ENCODE measurements at places on chromosomes 16 and 17.
A peak's percentile ranks its signal among the peaks of the same experiment; 100 is the strongest.

DNA sequence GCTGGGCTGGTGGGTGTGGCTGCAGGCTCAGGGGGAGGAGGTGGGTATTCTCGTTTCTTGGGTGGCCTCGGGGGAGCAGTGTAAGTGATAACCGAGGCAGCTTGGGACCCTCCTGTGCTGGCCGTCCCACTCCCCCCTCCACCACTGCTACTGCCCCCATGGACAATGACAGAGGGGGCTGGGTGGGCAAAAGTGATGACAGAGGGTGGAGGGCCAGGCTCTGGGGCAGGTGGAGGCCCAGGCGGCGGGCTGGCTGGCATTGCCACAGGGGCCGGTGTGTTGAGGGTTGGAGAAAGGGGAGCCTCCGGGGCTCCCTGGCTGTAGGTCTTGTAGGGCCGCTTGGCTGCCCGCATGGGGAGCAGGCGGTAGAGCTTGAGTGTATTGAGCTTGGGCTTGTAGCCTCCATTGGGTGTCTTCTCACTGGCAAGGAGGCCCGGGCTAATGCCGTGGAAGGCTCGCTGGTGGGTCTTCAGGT, 16.0 kb downstream of the ZBTB4 start:
- DNase-seq = no peak

GRCh38 chr16:27112093-27112811, 45.5 kb downstream of the C16orf82 start:
- DNase-seq = no peak

DNA sequence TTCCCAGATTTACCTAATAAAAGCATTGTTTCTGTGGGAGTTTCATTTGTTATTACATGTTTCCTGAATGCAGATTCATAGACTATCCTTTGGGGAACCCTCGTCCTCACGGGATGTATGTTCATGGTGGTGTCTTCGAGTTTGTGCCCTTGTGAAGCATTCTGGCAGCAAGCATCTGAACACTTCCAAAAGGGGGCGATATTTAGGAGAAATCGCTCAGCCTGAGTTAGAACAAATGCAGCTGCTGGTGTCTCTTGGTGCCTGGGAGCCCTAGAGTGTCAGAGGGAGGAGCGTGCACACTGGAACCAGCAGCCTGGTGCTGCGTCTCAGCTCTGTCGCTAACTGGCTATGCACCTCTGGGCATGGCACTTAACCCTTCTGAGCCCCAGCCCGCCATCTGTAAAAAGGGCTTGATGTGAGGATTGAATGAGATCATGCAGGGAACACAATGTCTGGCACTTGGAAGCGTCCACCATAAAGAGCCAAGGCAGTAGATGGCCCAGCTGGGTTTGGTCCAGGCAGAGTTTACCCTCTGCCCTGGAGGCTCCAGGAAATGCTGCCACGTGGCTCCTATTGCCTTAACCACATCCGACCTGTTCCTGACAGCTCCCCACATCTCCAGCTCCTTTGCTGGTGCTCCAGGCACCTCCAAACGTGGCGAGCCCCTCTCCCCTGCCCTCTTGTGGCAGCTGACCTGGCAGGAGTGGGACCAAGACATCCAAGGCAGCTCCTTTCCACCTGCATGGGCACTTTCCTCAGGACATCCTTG, 25.0 kb upstream of the C16orf78 start:
- DNase-seq = no peak

DNA sequence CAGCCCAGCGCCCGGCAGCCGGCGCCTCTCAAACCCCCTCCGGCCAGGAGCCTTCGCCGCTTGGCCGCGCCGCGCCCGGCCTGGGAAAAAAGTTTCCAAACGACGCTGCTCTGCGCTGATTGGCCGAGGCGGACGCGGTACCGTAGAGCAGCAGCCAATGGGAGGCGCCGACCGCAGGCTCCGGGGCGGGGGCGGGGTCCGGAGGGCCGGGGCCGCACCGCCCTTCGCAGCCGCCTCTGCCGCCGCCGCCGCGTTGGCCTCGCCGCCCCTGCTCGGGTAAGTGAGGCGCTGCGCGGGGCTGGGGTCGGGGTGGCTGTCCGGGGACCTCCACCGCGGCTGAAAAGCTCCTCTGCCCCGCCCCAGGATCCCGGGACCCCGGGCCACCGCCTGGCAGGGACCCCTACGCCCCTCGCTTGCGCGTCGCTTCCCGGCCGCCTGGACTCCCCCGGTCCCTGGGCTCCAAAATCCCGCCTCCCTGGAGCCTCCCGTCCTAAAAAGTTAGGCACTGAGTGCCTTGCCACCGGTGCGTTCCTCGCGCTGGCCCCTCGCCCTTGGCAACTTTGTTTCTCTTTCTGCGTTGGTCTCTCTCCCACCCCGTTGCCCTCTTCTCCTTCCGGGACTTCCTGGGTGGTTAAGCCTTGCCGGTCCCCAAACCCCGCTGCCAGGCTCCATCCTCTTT, at the start of gene NDE1:
NDE1 (plus strand) TSS at position 227 of the 679 bp plus-strand sequence. CDS start 14,534 bp downstream, outside the sequence.
- peak; percentile 94 for DNase-seq

DNA sequence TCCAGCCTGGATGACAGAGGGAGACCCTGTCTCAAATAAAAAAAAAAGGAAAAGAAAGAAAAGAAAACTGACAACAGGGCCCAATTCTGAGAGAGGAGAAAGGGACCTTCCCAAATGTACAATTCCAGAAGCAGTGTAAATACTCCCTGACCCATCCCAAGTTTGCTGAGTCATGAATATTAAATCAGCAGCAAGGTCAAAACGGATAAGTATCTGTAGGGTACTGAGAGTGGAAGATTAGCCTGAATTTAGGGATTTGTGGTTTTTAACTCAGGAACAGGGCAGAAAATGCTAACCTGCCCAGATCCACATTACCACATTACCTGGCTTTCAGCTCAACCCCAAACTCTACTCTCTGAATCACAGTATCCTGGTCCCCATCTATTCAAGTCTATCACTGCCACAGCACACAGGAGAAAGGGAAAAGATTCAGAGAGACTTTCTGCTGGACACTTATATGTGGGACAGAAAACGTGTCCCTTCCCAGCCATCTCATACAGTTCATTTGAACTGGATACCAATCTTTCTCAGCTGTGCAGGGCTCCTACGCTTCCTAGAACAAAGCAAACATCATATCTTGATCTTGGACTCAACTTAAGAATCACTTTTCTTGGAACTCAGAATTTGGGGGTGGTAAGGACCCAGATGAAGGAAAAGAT, 2.9 kb downstream of the FXR2 start:
- no peak for DNase-seq

DNA sequence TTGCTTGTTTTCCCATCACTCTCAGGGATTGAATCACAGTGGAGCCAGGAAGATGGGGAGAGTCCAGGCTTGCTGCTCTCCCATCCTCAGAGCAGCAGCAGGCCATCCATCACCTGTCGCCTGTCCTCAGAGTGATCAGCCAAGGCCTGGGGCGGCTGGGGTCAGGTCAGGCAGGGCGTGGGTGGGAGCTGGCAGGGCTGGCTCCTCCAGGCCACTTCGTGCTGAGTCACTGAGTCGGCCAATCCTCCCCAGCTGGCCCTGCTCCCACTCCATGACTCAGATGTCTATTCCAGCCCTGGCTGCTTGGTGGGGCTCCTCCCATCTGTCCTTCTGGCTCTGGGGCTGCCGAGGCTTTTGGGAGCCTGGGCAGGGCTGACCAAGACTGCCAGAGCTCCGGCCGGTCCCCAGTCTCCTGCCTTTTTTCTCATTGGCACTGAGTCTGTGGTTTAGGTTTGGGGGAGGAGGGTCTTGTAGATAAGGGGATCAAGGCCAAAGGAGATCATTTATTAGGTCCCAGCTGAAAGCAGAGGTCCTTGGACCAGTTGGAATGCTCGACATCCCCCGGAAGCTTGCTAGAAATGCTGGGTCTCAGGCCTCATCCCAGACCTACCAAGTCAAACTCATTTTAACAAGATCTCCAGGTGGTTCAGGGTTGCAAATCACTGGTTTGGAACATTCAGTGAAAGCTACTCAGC, 72.7 kb downstream of the ABCC1 start:
- peak; percentile 99 for DNase-seq

DNA sequence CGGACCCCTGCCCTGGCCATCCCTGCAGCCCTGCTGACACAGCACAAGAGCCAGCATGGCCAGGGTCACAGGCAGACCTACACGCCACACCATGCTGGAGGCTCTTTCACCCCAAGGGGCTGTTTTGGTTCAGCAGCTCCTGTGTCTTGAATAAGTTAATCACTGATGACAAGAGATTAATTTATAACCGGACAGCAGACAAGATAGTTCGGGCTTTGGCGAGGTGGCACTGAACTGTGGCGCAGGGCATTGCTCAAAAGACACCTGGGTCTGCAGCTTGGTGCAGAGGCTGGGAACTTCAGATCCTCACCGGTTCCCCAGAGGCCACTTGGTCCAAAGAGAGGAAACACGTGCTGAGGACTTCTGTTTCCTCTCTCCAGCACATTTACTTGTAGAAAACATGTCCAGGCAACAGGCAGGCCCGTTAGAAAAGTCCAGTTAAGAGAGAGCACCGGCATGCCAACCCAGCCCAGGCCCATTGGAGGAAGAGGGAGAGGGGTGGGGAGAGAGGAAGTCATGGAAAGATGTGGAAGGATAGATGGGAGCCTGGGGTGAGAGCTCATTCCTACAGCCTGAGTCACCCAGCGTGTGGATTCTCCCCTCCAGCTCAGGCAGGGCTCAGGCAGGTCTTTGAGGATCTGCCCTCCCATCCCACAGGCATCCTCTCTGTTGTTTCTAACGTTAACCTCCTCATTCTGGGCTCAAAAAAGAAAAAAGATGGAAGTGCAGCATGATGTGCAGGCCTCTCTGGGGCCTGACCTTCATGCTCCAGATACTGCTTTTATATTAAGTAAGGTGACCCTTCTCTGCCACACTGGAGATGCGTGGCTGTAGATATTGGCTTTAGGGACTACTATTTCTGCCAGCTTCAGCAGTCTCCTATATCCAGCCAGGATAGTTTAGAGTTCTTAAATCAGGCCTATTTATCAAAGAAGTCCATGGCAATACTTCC, 80.0 kb upstream of the HNF1B start:
- DNase-seq = no peak

DNA sequence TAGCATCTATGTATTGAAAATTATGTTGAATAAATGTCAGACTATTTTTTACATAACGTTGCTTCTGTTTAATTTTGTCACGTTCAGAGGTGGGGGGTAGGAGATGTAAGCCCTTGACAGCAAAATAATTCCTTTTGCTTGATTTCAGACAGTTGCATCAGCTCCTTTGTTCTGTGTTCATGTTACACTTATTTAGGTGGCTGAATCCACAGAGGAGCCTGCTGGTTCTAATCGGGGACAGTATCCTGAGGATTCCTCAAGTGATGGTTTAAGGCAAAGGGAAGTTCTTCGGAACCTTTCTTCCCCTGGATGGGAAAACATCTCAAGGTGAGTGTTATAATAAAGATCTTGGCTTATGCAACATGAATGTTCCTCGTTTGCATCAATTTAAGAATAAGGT, 4.5 kb downstream of the HERPUD1 start:
- DNase-seq = no peak

- DNase-seq = no peak
These were observed 485.9 kb upstream of the GOT2 start for GRCh38 chr16:59220011-59220410.

GRCh38 chr17:77700165-77700881, 258.2 kb upstream of the TNRC6C start:
- DNase-seq = no peak

GRCh38 chr17:75442168-75443103, 14.0 kb upstream of the TMEM94 start:
- no peak for DNase-seq

DNA sequence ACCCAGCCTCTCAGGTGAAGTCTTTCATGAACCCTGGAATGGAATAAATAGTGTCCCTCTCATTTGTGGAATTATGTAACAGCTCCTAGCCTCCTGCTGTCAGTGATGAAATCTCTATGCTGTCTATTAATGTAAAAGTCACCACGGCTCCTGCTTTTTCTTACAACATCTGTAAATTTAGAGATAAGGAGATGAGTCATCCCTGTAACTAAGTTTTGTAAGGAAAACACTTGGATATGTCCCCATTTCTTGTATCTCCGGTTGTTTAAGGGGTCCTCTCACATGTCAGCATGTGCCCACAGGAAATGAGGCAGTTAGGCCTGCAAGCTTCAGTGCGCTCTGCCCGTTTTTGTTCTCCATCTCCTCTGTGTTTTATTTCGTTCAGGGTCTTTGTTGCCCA, 2.8 kb upstream of the NAT9 start:
- DNase-seq = no peak

- no peak for DNase-seq
These were observed 1.5 kb downstream of the LRRC3C start for GRCh38 chr17:39928858-39929645.

GRCh38 chr16:61409604-61410003, 626.6 kb downstream of the CDH8 start:
- no peak for DNase-seq

DNA sequence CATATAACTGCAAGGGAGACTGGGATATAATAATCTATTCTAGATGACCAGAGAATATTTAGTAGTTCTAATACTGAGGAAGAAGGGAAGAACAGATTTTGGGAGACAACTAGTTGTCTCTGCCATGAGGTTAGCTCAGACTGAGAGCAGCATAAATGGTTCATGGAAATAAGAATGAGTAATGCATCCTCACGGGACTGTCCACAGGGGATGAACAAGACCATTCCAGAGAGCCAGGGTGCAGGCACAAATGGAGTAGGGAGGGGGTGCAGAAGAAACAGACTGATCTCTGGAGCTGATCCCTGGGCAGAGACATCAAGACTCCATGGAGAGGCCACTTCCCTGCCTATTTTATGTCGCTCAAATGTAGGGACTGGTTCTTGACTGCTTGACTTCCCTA, 30.4 kb downstream of the NLRC5 start:
- DNase-seq = no peak

DNA sequence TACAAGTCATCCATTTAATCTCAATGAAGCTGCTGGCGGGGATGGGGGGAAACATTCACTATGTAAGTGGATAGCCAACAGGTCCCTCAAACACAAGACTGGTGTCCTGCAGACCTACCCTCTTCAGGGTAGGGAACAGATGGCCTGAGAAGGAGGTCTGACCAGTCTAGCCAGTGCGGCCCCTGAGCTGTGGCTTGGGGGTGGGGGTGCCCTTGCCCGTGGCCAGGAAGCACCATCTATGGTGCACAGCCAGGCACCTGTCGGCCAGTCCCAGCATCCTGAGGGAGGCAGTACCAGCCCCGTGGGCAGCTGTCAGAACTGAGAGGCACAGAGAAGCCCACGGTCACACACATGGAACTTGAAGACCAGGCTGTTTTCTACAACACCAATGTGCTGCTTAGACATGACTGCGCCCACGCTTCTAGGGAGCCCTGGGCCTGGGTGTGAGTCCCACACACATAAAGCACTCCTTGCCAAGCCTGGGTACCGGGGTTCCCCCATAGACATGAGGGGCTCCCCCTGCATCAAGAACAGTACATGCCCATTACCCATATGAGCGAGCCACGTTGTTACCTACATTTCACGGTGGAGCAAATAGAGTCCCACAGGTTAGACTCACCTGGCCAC, 40.9 kb downstream of the RMI2 start:
- DNase-seq = no peak

- no peak for DNase-seq
These were observed 272.7 kb downstream of the SOX9 start for GRCh38 chr17:72393553-72393952.

DNA sequence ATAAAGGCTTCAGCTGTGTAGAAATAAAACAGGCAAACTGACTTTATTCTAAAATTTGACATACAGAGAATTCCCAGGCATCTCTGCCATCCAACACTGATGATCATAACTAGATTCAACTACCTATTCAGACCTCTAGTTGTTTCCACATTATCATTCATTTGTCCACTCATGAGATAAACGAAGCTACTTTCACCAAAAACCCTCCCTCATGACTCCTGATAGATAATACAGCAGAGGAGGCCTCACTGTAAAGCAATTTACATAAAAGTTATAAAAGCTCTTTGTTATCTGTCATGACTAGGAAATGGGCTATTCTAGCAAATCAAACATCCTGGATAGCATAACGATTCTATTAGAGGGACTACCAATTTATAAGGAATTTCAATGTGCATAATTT, 19.6 kb upstream of the RFFL start:
- DNase-seq = no peak
